Activated T-helper 1 cell treated with anti-CD3 and anti-CD28 coated beads, Interleukin-12 subunit alpha, Interleukin-12 subunit beta, Interleukin-2, Interleukin-4 antibody, amounts not matched to agents 30 ng/mL and 10 ng/mL and 1 ng/mL, durations not matched to agents 14 hours and 24 hours and 36 hours (primary cell): ENCODE measurements at places on chromosomes 2 and 18. TPM values are rescaled to one million over a fixed set of nuclear protein-coding genes. Genes with fewer than 3 reads are reported as not detected.

The MAP2 gene
- not detected in 2 replicates for total RNA-seq

The C2orf78 gene
- not detected in 2 replicates for total RNA-seq

The KRTCAP3 gene
- 3.5 and 5.7 TPM in 2 replicates for total RNA-seq

The HOXD10 gene
- not detected in 2 replicates for total RNA-seq

The AQP12A gene
- not detected in 2 replicates for total RNA-seq

The MITD1 gene
- total RNA-seq = 45.3 and 50.1 TPM in 2 replicates

The HAUS1 gene
- total RNA-seq = 41.8 and 42.1 TPM in 2 replicates

The TUBA4B gene
- total RNA-seq = not detected in 2 replicates

The IGFBP2 gene
- 11.1 and 12.3 TPM in 2 replicates for total RNA-seq

DNA sequence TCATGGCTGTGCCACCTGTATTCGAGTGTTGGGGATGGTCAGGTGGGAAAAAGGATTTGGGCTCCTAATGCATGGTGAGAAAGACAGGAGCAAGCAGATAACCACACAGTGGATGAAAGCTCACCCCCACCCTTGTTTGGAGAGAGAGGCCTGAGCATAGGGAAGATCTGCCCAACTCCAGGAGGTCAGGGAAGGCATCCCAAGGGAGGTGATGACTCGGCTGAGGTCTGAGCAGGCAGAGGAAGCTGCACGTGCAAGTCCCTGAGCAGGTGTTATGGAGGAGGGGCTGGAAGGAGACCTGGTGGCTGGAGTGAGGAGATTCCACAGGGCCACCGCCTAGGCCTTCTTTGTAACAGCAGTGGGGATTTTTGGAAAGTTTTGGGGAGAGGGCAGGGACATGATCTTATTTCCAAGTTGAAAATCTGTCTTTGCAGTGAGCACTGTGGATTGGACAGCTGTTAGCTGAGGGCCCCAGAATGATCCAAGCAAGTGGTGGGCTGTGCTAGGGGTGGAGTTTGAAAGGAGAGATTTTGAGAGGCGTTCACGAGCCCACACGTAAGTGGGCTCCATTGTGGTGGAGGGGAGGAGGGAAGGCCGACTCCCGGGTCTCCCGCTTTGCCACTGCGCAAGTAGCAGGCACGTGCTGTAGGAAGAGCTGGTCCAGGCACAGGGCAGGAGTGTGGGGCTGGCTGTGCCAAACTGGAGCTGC is 228.5 kb downstream of the GLI2 start:
- no peaks in the 10 kb centered on the region for H3K27me3 ChIP-seq
- no peak for DNase-seq
- H3K4me3 ChIP-seq = no peak overlapping the region
- no peak overlapping the region for H3K27ac ChIP-seq

DNA sequence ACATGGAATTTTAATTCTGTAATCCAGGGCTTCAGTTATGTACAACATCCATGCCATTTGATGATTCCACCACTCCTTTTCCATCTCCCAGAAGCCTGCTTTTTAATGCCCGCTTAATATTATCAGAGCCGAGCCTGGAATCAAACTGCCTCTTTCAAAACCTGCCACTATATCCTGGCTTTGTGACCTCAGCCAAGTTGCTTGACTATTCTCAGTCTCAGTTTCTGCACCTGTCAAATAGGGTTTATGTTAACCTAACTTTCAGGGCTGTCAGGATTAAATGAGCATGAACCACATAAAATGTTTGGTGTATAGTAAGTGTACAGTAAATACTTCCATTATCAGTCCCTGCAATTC is 108.7 kb downstream of the XRCC5 start:
- H3K27me3 ChIP-seq = no peaks in the 10 kb centered on the region
- no peak for DNase-seq
- H3K4me3 ChIP-seq = peak overlapping the region; percentile 5
- H3K4me1 ChIP-seq = peaks cover 68% of the 10 kb centered on the region
- H3K36me3 ChIP-seq = peaks cover 36% of the 10 kb centered on the region

GRCh38 chr18:77131100-77131651 is 1.4 kb downstream of the MBP start:
- peaks cover 67% of the 10 kb centered on the region for H3K4me1 ChIP-seq
- no peaks in the 10 kb centered on the region for H3K27me3 ChIP-seq
- peak; percentile 40 for DNase-seq
- peak overlapping the region; percentile 99 for H3K27ac ChIP-seq
- peaks cover 41% of the 10 kb centered on the region for H3K36me3 ChIP-seq

DNA sequence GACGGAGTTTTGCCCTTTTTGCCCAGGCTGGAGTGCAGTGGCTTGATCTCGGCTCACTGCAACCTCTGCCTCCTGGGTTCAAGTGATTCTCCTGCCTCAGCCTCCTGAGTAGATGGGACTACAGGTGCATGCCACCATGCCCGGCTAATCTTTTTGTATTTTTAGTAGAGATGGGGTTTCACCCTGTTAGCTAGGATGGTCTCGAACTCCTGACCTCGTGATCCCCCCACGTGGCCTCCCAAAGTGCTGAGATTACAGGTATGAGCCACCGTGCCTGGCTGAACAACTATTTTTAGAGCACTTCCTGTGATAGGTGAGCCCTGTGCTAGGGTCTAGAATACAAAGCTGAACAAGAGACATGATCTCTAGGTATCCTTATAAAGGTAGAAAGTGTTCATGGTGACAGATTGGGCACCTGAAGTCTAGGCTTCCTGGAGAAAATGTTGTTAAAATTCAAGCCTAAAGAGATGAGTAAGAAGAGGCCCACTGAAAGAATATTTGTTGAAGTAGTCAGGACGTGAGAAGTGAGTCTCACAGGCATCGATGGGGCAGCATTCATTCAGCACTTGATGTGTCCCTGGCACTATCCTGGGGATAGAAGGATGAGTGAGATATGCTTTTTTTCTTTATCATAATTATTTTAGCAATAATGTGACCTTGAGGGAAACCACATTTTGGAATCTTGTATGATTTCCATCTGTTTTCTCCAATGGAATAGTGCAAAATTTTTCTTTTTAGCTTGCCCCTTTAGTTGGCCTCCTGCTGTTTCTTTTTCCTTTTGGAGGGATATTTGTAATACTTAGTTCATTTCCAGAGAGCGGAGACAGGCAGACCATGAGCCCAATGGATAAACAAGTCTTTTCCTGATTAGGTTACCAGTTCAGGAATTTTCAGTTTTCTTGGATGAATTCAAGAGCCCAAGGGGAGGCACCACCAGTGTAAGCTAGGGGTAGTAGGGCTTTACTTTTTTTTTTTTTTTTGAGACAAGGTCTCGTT is 5.1 kb downstream of the ZNF236 start:
- no peak for DNase-seq
- no peak overlapping the region for H3K27ac ChIP-seq
- peaks cover 26% of the 10 kb centered on the region for H3K4me1 ChIP-seq
- H3K4me3 ChIP-seq = no peak overlapping the region
- H3K36me3 ChIP-seq = peaks cover 4% of the 10 kb centered on the region
- H3K27me3 ChIP-seq = no peaks in the 10 kb centered on the region

GRCh38 chr18:10405014-10405493 is 49.4 kb upstream of the APCDD1 start:
- no peak overlapping the region for H3K27ac ChIP-seq
- H3K4me3 ChIP-seq = no peak overlapping the region
- no peak for DNase-seq
- no peaks in the 10 kb centered on the region for H3K36me3 ChIP-seq

DNA sequence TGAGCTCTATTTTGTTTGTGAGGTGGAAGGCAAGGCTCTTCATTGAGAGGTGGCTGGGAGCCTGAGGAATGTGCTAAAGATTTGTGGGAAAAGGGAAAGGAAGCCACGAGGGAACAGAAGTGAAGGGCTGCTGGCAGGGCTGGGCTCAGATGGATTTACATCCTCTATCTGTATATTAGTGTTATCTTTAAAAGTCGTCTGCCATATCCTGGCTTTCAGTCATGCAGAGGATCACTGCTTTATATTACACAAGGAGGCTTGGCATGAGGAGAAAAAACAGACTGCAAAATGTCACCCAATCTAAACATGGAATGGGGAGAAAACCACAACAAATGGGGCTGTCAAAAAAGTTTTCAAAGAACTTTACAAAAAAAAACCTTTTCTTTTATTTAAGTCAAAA is 434.4 kb downstream of the HRH4 start:
- no peak for DNase-seq
- H3K27me3 ChIP-seq = no peaks in the 10 kb centered on the region
- H3K4me1 ChIP-seq = no peaks in the 10 kb centered on the region
- H3K27ac ChIP-seq = no peak overlapping the region

GRCh38 chr2:239363946-239364637 is 36.7 kb downstream of the HDAC4 start:
- H3K27me3 ChIP-seq = no peaks in the 10 kb centered on the region
- no peak overlapping the region for H3K27ac ChIP-seq
- no peak for DNase-seq
- H3K4me3 ChIP-seq = no peak overlapping the region
- H3K36me3 ChIP-seq = peaks cover 6% of the 10 kb centered on the region

DNA sequence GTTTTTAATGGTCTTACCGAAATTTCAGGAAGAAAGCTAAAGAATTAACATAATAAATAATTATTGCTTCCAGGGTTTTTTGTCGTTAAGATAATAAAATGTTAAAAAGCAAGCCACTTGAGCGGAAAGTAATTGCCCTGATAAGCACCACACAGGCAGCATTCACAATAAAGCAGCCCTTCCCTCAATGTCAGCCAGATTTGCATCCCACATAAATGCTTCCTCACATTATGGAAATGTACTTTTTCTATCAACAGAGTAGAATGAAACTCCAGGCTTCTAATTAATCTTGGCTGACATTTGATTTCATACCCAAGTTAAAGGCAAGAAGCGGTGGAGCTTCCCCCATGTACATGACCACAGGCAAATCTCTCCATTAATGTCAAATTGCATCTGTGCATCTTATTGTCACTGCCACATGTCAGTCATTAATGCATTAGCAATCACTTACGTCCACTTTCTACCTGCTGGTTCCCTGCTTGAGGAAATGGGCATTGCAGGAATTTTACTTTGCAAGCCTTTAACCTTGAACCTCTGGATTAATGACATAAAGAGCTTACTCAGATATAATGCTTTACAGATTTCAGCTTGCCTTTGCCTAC is 26.2 kb downstream of the PTPRM start:
- no peak for DNase-seq
- H3K36me3 ChIP-seq = no peaks in the 10 kb centered on the region
- H3K4me3 ChIP-seq = no peak overlapping the region

GRCh38 chr2:151363709-151364108 is 6.3 kb downstream of the TNFAIP6 start:
- DNase-seq = no peak
- no peaks in the 10 kb centered on the region for H3K4me1 ChIP-seq
- no peak overlapping the region for H3K4me3 ChIP-seq

DNA sequence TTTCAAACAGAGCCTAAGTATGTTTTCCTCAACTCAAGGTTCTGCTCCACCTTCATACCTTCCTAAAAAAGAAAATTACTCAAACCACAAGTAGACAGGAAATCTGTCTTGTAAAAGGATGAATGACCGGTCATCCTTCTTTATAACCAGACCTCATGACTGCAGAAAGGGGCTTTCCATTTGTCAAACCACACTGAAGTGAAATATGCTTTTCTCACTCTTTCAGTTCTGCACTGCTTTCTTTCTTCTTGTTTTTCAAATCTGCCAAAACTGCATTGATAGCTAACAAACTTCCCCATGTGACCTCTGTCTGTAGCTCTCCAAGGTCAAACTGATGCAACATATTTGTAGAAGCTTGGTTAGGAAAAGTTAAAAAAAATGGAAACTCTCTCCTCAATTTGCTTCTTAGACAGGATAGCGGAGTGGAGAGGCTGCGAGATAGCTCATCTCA is 308.9 kb upstream of the CCDC68 start:
- no peak for DNase-seq
- H3K36me3 ChIP-seq = no peaks in the 10 kb centered on the region
- H3K27me3 ChIP-seq = no peaks in the 10 kb centered on the region
- no peak overlapping the region for H3K27ac ChIP-seq
- no peak overlapping the region for H3K4me3 ChIP-seq

GRCh38 chr2:96213379-96213778 is 4.8 kb upstream of the STARD7 start:
- no peak overlapping the region for H3K27ac ChIP-seq
- H3K4me1 ChIP-seq = peaks cover 14% of the 10 kb centered on the region
- H3K4me3 ChIP-seq = no peak overlapping the region
- H3K27me3 ChIP-seq = no peaks in the 10 kb centered on the region
- H3K36me3 ChIP-seq = peaks cover 3% of the 10 kb centered on the region
- DNase-seq = no peak

DNA sequence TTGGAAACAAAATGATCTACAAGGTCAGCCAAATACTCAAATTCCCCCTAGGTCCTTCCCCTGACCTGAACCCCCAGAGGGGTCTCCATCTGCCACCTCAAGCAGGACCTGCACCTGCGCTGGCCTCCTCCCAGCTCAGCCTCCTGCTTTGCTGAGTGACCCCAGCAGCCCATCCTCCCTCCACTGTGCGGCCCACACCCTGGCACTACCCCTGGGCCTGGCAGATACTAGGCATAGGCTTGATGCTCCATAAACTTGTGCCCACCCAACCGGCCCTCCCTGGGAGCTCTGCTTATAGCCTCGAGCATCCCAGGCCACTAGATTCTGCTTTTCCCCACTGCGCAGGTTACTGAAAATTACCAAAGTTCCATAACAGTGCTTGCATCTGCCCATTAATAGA is 156.2 kb downstream of the HDAC4 start:
- H3K36me3 ChIP-seq = peaks cover 19% of the 10 kb centered on the region
- H3K4me1 ChIP-seq = peaks cover 46% of the 10 kb centered on the region
- H3K4me3 ChIP-seq = no peak overlapping the region
- H3K27ac ChIP-seq = no peak overlapping the region
- H3K27me3 ChIP-seq = peaks cover 3% of the 10 kb centered on the region
- DNase-seq = no peak

DNA sequence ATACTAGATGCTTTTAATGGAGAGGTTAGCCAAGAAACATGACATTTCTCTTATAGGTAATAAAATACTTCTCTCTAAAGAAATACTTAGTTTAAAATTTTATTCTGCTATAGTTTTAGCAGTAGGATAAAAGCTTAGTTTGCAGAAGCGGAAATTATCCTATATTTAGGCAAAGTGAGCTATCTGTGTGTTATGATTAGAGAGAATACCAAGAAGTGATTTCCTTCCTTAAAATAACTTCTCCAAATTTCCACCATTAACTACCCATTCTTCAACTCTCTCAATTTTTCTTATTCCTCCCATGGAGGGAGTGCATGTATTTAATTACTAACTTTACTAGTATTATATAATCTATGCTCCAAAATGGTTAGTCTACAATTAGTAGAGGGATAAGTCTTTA is 15.8 kb upstream of the IL1RL1 start:
- H3K4me1 ChIP-seq = peaks cover 74% of the 10 kb centered on the region
- H3K36me3 ChIP-seq = peaks cover 13% of the 10 kb centered on the region
- H3K4me3 ChIP-seq = no peak overlapping the region
- peaks cover 2% of the 10 kb centered on the region for H3K27me3 ChIP-seq
- no peak for DNase-seq

GRCh38 chr2:51575181-51575580 is 543.2 kb upstream of the NRXN1 start:
- no peaks in the 10 kb centered on the region for H3K27me3 ChIP-seq
- no peak overlapping the region for H3K4me3 ChIP-seq
- no peak overlapping the region for H3K27ac ChIP-seq
- no peaks in the 10 kb centered on the region for H3K36me3 ChIP-seq
- no peaks in the 10 kb centered on the region for H3K4me1 ChIP-seq

GRCh38 chr2:102172745-102173144 is 14.1 kb upstream of the IL1RL2 start:
- DNase-seq = no peak
- H3K27ac ChIP-seq = no peak overlapping the region
- H3K36me3 ChIP-seq = peaks cover 1% of the 10 kb centered on the region
- peaks cover 9% of the 10 kb centered on the region for H3K4me1 ChIP-seq
- no peaks in the 10 kb centered on the region for H3K27me3 ChIP-seq

- peak overlapping the region; percentile 84 for H3K27ac ChIP-seq
- H3K36me3 ChIP-seq = peaks cover 40% of the 10 kb centered on the region
- peak overlapping the region; percentile 77 for H3K4me3 ChIP-seq
- H3K27me3 ChIP-seq = no peaks in the 10 kb centered on the region
- peak; percentile 53 for DNase-seq
Observed at GRCh38 chr2:71071681-71072398, 3.4 kb downstream of the NAGK start.
